ENCODE measurements at places on chromosomes 3 and 15.

DNA sequence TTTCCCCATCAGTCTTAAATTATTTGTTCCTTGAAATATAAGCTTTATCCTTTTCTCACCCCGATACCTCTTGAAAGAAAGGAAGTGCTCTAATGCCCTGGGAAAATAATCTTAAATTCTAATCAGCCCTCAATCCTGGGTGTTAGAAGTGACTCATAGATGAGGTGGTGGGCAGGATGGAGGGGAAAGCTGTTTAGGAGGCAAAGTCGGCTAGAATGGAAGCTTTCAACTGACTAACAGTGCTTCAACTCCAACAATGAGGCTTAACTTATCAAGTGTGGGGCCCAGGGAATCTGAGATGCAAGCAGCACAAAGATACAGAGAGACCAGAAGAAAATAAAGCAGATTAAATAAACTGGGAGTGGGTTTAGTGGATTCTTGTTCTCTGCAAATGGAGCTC, 175.8 kb downstream of the EPHB1 start:
- ATAC-seq: no peak

- no peak for ATAC-seq
Measured at GRCh38 chr15:27222479-27222878, 251.5 kb downstream of the GABRG3 start.

DNA sequence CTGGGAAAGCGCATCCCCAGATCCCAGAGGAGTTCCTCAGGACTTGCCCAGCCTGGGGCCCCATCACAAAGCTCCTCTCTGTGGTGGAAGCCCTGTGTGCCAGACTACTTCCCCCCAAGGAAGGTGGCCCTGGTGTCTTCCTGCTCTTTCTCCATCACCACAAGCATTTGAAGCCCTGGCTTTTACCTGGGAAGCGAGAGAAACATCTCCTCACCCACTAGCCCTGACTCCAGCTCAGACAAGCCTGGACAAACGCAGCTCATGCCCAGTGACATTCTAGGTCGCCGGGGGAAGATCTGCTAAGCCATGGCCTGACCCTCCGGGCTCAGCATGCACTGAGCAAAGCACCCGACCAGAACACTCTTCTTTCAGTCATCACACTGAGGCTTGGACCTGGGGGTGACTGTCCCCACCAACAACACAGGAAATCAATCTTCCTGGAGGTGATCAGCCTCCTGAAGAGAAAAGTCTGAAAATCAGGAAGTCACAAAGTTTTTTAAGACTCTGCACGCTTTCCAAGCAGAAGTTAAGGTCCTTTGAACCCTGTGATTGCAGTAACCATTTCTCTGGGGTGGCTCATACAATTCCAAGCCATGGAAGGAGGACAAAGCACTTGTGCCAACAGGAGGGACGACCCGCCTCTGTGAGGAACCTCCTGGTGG, 40.8 kb downstream of the KLHL25 start:
- no peak for ATAC-seq

GRCh38 chr3:89058371-89058770, 49.0 kb upstream of the EPHA3 start:
- ATAC-seq: no peak

GRCh38 chr3:31407665-31408064, 125.1 kb upstream of the STT3B start:
- no peak for ATAC-seq

GRCh38 chr3:96106701-96107100, 707.7 kb upstream of the EPHA6 start:
- ATAC-seq: no peak

- no peak for ATAC-seq
Measured at GRCh38 chr15:42918047-42918446, 2.5 kb downstream of the TTBK2 start.

- ATAC-seq: no peak
Measured at GRCh38 chr3:87082796-87083440, 92.0 kb upstream of the VGLL3 start.

DNA sequence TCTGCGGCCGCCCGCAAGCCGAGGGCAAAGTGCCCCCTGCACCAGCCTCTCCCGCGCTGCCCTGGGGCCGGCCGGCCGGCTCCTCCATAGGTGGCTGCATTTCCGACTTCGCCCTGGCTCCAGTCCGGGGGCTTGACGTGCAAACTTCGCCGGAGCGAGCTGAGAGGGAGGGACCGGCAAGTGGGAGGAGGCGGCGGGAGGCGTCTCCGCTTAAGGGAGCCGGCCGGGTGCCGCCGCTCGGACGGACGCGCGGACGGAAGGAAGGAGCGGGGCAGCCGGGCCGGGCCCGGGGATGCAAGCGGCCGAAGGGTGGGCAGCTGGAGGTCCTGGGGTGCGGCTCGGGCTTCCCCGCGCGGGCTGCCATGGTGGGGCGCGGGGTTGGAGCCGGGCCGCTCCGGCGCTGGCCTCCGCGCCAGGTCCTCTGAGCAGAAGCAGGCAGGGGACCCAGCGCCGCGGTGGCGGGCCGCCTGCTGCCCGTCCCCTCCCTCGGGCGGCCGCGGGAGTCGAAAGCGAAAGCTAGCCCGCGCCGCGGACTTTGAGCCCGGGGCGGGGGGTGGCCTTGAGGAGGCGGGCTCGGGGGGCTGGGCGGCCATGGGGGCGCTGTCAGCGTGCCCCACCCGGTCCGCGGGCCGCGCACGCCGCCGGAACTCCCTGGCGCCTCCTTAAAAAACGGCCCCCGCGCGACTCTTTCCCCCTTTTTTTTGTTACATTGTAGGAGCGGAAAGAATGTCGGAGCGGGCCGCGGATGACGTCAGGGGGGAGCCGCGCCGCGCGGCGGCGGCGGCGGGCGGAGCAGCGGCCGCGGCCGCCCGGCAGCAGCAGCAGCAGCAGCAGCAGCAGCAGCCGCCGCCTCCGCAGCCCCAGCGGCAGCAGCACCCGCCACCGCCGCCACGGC, at the start of gene SCAANT1:
SCAANT1 (minus strand) TSS at position 511 of the 895 bp plus-strand sequence.
- peak; percentile 74 for ATAC-seq

GRCh38 chr15:71355268-71355667, 240.0 kb downstream of the THSD4 start:
- ATAC-seq: no peak

DNA sequence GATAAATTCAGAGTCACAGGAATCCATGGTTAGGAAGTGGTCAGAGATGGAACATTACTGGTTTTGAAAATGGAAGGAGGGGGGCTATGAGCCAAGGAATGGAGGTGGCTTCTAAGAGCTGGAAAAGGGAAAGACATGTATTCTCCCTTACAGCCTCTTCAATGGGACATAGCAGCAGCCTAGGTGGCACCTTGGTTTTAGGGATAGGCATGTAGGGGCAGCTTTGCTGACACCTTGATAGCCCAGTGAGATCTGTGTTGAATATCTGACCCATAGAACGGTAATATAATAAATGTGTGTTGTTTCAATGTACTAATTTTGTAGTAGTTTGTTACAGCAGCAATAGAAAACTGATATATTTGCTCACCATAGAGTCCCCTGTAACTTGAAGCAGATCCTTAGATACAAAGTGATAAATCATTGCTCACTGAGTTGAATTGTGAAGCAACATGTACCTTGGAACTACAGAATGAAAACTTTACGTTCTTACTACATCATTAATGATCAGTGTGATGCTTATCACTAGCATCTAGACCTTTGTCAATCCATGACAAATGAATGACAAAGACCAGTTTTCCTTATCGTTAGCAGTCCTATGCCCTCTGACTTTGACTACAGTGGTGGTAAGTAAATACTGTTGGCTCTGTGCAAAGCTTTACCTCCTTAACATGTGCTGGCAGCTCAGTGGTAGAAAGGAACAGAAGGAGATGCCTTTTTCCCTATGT, 53.8 kb downstream of the TMEM45A start:
- ATAC-seq: no peak

DNA sequence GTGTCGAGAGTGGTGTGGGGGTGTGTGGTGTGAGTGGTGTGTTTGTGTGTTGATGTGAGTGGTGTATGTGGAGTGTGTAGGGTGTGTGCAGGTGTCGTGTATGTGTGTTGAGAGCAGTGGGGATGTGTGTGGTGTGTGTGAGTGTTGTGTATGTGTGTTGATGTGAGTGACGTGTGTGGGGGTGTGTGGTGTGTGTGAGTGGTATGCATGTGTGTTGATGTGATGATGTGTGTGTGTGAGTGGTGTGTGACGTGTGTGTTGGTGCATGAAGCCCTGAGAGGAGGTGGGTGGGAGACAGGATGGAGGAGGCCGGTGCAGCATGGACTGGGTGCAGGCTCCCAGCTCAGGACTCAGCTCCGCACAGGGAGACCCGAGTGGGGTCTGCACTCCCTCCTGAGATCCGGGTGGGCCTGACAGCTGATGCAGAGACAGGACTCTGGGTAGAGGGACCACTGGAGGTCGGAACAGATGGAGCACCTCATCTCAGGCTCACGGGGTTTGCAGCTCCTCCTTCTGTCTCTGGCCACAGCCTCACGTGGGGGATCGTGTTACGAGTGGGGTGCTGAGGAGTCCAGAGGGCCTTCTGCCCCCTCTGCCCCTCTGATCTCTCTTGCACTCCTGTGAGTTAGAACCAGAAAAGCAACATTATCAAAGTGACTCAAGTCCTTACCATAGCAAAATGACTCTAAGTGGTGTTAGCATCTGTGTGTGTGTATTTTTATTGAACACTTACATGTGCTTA, 41.3 kb downstream of the ARNT2 start:
- ATAC-seq: no peak

GRCh38 chr15:60752973-60753720, 274.2 kb upstream of the ICE2 start:
- ATAC-seq: no peak

DNA sequence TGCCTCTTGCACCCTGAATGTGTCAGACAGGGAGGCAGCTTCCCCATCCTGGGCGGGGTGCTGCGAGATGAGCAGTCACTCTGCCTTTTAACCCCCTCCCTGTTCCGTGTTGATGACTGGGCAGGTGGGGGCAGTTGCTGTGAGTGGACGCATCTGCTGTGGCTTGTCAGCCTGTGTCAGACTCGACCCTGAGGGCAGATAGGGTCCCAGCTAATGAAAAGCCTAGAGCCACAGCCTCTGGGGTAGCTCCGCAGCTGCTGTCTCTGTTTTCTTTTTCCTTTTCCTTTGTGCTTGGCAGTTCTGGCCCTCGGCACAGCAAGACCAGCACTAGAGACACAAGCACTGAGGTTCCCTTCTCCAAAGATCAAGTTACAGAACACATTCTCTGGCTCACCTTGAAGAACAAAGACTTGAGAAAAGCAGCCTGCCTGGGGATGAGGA, 43.0 kb upstream of the GLCE start:
- ATAC-seq: no peak
